Frontal cortex (tissue), 4 donors: ENCODE measurements at places on chromosomes 6 and 20.

DNA sequence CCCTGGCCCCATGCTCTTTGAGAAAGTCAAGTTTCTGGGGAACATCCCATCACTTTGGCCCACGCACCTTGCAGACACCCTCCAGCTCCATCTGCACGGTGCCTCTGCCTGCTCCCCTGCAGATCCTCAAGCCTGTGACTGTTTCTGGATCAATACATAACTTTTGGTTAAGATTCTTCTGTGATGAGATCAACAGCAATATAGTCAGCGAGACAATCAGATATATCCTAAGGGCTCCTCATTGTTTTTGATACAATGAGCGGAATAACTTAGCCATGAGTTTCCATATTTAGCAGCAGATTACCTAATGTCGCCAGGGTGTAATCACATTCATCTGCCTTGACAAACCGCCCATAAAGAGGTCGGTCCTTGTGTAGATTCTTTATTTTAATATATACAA, 109.3 kb upstream of the MTHFD1L start:
- no peak for DNase-seq

DNA sequence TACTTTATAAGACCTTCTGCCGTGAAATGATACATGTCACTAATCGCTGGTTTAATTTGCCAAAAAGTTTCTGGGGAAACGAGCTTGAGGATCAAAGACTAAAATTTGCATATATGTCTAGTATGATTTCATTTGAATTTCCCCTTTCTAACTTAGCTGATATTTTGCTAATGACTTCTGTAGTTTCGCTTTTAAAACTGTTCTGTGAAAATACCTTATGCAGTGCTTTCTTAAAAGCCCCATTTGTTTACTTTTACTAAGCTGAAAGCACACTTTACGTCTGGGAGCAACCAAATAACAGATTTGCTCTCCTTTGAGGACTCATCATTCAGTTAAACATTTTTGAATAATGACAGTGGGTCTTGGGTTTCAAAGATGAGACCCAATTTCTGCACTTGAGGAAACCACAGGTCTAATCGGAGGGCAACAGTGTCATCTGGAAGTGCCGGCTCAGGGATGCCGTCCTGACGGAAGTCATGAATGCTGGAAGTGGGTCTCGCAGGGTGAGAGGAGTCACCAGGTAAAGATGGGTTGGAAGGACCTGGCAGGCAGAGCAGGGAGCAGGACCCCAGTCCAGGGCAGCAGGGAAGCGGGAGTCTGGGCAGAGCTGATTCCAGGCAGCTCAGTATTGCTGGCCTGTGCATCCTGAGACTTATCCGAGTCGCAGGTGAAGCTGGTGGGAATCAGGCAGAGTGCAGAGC, 33.2 kb downstream of the PLEKHG1 start:
- DNase-seq: no peak

DNA sequence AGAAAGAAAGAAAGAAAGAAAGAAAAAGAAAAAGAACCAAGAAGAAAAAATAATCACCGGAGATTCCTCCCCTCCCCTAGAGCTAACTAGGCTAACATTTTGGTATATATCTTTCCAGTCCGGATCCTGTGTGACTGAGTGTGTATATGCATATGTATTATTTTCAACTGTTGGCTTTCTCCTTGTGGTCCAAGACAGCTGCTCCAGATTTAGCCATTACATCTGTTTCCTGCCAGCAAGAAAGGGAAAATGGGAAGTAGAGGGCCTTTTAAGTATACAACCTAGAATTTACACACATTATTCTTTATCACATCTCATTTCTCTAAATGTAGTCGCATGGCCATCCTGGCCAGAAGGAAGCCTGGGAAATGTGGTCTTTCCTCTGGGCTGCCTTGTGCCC, 15.2 kb downstream of the SLC52A3 start:
- DNase-seq: no peak

DNA sequence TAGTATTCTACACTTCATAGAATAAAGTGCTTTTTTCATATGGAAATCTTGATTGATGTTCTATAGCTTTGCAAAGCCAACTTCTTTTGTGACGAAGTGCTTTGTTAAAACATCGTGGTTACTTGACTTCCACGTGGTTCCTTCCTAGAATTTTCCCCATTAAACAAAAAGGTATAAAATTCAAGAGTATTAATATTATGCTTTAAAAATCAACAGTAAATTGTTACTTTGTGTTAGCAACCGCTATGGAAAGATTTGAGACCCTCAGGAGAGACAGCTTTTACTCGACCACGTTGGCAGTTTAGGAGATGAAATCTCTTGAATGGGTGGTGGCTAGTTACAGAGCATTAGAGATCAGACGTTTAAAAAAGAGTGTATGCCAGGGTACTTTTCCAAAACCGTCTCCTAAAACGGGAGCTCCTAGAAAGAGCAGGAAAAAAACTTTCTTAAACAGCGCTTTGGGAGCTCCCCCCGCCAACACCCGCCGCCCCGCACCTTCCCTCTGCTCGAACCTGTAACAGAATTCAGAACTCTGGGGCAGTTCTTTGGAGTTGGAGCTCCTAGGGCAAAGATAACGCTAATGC, 920 bp downstream of the GJA1 start:
- no peak for DNase-seq

- DNase-seq: no peak
Measured at GRCh38 chr20:53345536-53346334, 247.9 kb downstream of the ZNF217 start.

DNA sequence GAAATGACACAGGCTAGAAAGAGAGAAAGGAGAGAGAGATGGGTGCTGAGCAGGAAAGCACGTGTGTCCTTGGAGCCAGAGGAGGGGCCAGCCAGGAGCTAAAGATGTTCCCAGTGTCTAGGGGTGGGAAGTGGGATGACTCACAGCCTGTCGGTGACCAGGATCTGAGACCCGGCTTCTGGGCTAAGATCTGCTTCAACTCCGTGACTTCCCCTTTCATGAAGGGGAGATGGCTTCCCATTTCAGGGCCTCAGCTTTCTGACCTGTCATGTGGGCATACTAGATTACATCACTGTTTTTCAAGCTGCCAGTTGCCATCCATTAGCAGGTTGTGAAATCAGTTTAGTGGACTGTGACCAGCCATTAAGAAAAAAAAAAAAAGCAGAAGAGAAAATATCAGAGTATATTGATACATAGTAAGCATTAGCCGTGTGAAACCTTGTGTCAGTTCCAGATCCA, 5.4 kb downstream of the TGM3 start:
- DNase-seq: no peak

DNA sequence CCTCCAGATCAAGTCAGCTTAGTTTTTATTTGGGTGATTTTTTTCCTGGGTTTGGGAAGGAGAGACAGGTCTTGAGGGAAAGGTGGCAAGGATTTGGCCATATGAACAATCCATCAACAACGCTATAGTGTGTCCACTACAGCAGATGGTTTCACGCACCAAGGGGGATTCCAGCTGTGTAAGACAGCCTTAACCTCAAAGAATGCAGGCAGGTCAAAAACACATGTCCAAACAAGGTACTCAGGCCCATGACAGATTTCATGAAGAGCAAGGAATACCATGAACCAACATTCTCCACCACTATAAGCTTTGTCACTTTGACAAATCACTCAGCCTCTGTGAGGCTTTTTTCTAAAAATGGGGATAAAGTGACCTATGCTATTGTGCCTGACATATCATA, 2.0 kb downstream of the AIF1 start:
- DNase-seq: no peak

DNA sequence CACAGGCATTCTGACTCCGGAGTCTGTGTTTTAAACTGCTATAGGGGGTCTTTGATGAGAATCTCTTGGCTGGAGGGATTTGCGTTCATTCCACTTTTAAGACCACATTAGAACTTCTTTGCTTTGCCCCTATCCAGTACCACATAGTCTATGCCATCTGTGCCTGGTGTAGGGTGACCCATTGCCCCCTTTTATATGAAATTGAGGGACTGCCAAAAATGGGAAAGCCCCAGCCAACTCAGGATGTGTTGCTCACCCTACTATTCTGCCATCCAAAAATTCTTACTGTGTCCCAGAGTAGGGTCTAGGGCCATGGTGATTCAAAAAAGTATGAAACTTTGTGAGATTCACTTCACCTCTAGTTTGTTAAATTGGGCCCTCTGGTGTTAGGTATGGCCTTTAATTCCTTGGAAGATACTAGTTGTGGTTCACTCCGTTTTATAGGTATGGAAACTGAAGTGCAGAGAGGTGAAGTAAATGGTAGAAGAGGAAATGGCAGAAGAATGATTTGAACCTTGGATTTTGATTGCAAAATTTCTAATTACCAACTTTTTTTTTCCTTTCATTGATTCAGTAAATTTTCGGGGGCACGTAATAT, 1.4 kb downstream of the PFDN4 start:
- no peak for DNase-seq

DNA sequence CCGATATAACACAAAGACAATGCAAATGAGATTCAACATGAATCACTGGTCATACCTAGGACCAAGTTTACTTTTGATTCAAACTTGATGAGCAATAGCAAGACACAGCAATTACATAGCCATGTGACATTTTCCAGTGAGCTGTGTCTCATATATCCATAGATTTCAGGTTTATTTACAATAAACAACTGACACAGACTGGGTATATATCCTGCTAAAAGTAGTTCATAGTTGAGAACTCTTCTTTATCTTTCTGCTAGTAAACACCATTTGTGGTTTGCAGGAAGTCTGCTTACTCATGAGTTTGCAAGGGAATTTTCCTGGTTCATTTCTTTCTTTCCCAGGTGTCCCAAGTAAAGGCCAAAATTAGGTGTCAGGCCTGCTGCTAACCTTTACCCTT, 343.4 kb downstream of the KIF16B start:
- DNase-seq: no peak

DNA sequence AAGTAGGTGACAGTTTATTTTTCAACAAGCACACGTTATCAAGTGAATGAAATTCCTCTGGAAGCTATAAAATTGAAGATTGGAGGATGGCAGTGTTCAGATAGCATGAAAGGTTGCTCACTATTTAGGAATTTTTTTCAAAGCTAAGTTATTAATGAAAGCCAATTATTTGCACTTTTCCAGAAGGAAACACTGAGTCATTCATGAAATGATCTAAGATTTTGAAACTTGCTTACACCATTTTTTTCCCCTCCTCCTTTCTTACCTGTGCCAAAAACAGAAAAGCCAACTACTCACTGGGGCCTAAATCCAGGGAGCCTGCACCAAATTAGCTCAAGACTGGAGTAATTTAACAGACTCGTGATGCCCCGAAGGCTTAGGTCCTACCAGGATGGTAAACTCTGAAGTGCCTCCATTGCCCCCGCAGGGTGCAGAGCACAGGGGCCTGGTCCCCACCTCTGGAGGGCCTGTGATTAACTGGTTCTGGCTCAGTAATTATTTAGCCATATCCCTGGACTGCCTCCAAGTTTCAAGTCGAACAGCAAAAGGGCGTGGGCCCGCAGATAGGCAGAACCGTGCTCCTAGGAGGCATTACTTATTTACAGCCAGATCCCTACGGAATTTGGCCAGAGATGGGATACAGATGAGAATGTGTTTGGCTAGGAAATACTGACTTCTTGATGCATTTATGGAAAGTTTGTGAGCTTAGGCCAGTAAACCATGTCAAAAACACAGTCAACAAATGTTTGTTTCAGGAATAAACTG, 28.0 kb upstream of the ZNF217 start:
- no peak for DNase-seq

GRCh38 chr6:4008324-4009047, 70.5 kb downstream of the FAM217A start:
- no peak for DNase-seq

DNA sequence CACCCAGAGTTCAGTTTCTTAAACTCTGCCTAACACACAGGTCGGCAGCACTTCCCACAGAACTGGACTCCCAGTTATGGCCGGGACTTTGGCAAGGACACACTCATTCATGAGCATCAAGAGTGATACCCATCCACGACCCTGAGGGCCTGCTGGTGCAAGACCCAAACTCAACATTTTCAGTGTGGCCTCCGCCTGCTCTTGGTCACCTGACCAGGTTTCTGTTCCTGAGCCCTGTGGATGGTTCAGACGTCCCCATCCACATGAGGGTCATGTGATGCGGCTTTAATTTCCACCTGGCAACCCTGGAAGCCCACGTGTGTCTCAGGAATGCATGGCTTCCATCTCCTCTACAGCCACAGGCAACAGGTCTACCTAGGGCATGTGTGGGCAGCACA, 245.3 kb downstream of the DLL1 start:
- DNase-seq: no peak

GRCh38 chr20:17612992-17613327, 43.1 kb downstream of the DSTN start:
- no peak for DNase-seq

- DNase-seq: no peak
Measured at GRCh38 chr6:164640956-164641355, 668.4 kb downstream of the C6orf118 start.

DNA sequence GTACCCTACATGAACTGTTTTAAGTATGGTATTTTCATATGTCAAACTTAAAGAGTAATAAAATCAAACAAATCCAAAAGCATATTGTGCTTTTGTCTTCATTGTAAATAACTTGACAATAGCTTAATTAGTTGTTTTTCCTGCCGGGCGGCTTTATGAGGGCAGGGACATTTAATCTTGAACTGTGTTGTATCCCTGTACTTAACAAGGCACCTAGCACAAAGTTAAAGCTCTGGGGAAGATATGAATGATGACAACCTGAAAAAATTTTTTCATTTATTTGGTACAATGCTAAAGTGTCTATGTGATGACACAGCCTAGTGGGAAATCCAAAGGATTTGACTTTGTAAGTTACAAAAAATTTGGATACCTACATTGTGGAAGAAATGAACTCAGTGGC, 502 bp upstream of the HACE1 start:
- no peak for DNase-seq

DNA sequence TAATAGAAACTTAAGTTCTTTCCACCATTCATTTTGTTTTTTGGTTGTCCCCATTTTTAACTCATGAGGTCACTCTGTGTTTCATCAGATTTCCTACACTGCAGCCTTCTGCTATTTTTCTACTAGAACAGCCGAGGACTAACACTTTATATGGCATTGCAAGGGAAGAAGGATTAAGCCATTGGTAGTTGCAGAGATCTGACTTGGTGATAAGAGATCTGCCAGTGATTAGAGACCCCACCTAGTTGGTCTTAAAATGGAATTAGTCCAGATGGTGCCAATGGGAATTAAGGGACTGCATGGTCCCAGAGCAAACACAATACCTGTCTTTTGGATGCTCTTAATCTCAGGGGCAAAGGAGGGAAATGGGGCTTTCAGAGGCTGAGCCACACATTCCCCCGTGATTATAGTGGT, 125.5 kb upstream of the TMEM170B start:
- no peak for DNase-seq

- DNase-seq: no peak
Measured at GRCh38 chr20:52992632-52993031, 20.5 kb downstream of the TSHZ2 start.
